ENCODE measurements at places on chromosomes 3 and 15.

GRCh38 chr3:17951241-17951640, 208.8 kb upstream of the TBC1D5 start:
- DNase-seq = no peak

GRCh38 chr15:86620157-86620556, 540.5 kb downstream of the AGBL1 start:
- DNase-seq = no peak

DNA sequence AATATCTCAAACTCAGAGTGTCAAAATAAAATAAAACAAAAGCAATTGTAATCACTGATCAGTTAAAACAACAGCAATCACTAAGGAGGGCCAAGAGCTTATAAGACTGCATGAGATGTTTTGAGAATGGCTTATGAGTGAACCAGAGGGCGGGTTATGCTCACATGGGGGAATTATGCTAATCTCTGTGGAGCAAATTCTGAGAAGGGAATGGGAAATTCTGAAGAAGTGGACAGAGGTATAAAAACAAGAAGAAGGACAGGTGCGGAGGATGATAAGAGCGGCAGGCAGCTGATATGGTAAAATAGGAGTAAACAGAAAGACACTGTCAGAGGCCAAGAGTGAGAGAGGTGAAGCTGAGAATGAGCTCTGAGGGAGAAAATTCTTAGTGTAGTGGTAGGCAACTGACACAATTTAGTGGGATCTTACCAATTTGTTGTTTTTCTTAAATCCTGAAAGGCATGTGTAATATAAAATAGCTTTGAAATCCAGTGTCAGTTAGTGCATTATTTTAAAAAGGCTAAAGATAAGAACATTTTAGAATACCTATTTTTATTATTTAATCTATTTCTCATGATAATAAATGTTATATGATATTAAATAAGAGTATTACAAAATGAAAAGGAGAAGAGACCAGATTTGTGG, 133.8 kb downstream of the SPATA16 start:
- no peak for DNase-seq

- no peak for DNase-seq
Observed at GRCh38 chr15:38705436-38706219, 141.0 kb upstream of the RASGRP1 start.

DNA sequence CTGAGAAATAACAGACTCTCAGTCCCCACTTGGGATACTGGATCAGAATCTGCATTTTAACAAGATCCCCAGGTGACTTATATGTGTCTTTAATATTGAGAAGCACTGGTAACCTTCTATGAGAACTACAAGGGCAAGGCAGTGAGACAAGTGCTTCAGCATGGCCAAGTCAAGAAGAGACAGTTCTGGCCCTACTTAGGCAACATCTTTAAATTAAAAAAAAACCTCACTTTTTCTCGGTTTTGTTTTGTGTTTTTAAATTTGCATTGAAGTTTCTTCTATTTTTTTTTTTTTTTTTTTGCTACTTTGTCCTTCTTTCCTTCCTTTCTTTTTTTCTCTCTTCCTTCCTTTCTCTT, 42.5 kb upstream of the SPTSSB start:
- DNase-seq = no peak

DNA sequence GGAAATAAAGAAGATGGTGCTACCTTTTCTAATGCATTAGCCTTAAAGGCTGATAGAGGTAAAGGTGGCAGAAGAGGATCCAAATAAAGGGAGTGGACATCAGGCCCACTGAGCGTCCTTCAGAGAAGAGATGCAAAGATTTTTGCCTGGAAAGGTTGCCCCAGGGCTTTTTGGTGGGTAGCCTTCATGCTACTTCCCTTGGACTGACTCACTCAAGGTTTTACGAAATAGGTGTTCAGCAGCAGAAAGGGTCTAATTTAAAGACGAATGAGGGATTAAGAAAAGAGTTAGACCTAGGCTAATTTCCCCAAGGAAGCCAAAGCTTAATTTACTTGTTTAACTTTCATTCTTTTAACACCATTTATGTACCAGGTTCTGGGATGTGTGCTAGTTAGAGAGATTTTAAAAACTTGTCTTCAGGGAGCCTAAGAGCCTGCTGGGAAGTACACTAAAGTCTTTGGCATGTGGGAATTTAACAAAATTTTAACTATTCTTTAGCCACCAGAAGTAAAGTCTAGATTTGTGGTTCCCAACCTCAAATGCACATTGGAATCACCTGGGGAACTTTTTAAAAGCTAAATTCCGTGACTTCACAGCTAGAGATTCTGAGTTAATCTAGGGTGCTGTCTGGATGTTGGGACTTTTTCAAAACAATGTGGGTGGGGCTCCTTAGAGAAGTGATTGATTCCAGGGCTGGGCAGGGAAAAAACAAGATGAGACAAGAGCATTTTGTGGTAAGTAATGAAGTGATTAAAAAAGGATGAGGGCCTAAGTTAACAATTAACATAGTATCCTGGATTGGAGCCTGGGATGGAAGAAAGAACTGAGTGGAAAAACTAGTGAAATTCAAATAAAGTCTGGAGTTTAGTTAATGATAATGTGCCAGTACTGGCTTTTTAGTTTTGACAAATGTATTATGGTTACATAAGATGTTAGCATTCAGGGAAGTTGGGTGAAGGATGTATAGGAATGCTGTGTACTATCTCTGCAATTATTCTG, 3.4 kb downstream of the IL20RB start:
- DNase-seq = no peak
